Upper lobe of right lung (tissue), 1 donor: ENCODE measurements at places on chromosomes 7 and 10.
A peak's percentile ranks its signal among the peaks of the same experiment; 100 is the strongest.

GRCh38 chr7:47308808-47309207 lies 273.1 kb downstream of the TNS3 start:
- DNase-seq = no peak

DNA sequence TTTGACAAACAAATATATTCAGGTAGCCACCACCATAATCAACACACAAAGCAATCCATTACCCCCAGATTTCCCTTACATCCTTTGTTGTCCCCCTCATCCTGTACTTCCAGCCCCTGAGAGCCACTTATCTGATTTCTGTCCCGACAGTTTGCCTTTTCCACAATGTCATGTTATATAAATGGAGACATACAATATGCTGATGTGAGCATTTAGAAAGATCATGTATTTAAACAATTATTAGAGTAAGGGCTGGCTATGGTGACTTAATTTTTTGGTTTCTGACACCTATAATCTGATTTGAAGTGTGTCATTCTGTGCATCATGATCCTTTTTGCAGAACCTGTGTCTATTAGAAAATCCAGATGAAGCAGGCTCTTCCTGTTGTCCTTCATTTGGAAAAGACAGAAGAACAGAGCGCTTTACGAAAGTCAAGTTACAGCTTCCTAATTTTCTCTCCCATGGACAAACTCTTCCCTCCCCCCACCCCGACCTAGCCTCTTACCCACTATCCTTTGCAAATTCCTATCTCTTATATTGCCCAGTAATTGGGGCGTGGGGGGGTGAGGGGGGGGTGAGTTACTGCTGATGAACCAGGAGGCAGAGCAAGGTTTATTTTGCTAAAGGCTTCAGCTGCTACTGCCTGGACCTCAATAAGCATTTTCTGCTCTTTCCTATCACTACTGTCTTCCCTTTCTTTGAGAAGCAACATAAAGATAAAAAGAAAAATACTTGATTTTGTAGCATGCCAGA lies 252.4 kb upstream of the C7orf33 start:
- DNase-seq = no peak

GRCh38 chr7:35256256-35257175 lies 2.6 kb upstream of the TBX20 start:
- no peak for DNase-seq

DNA sequence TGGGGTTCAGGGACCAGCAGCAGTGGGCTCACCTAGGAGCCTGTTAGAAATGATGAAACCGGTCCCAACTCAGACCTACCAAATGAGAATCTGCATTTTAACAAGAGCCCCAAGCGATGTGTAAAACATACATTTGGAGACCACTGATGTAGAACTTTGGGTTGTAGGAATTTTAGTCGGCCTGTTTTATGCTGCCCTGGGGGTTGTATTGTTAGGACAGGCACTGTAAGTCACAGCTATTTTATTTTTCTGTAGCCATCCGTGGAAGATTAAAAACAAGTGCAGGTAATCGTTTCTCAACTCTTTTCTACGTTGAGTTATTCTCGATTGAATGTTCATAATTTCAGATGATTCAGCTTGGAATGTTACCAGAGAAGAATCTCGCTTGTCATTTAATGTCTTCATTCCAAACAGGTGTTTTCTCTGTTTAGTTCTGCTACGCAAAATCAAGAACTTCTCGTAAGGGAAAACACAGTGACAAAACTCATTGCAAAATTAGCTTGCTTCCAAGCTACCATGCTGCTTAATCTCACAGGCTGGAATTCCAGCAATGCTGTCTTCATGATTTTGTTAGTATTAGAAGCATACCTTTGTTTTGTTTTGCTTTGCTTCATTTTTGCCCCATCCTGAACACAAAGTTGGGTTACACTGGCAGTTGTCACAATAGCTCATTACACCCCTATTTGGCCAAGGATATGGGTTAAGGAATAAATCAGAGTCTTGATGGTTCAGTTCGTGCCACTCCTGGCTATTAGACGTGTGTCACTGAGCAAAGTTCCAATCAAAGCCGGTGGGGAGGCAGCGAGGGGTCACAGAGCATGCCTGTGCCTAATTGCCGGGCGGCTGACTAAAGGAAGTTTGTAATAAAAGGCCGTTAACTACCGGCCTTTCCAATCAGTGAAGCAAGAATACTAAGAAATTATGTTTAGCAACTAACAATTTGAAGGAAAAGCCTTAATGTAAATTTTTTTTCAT lies 676.9 kb downstream of the GATA3 start:
- no peak for DNase-seq

DNA sequence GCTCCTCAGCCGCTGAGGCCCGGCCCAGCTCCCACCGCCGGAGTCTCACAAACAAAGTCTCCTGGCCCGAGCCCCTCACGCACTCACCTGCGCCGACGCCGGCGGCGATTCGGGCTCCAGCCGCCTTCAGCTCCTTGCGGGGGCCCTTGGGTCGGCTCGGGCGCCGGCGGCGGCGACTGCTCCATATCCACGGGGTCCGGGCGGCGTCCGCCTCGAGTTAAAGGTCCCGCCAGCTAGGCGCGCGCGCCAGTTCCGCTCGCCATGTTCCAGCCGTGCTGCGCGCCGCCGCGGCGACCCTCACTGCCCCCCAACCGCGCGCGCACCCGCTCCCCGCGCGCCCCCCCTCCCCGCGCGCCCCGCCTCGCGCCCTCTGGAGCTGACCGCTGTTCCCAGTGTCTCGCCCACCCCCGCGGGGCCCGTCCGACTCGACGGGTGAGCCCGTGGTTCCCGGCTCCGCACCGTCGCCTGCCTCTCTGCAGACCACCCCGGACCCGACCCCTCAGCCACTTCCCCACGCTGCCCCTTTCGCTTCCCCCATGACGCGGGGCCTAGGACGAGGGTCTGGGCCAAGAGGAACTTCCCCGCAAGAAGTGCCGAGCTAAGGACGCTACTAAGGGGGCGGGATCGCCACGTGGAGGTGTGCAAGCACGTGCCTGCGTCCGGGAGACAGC lies 396.1 kb downstream of the ZNF33B start:
- no peak for DNase-seq

GRCh38 chr10:111079781-111080180 lies 3.0 kb downstream of the ADRA2A start:
- DNase-seq = no peak

DNA sequence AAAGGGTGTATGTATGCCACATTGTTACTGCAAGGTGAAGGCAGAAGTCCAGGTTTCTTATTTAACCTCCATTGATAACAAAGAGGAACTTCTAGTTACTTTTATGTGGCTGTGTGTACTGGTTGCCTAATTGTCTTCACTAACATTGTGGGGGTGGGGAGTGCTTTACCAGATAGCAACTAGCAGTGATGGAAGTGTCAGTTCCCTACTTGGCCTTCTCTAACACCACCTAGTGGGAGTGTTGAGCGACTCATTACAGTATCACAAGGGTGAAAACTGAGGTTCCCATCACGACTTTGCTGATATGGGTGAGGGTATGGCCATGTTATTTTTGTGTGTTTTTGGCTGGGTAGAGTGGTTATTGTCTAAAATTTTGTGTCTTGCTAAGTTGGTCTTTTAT lies 274.4 kb downstream of the THSD7A start:
- no peak for DNase-seq

DNA sequence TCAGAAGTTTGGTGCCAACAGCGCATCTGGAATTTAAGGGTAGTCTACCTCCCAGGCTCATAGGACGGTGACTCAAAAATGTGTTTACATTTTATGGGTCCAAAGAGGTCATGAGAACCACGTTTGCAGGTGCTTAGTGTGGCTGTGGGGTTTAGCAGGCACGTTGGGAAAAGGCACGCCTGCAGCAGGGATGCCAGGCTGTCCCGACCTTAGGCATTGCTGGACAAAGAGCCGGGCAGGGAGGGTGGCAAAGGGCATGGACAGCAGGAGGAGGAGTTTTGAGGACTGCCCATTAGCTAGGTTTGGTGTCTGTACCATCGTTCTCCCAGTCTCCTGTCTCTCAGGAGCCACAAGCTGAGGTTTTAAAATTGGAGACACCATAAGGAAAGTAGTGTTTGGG lies 104.4 kb downstream of the TRRAP start:
- peak; percentile 12 for DNase-seq

DNA sequence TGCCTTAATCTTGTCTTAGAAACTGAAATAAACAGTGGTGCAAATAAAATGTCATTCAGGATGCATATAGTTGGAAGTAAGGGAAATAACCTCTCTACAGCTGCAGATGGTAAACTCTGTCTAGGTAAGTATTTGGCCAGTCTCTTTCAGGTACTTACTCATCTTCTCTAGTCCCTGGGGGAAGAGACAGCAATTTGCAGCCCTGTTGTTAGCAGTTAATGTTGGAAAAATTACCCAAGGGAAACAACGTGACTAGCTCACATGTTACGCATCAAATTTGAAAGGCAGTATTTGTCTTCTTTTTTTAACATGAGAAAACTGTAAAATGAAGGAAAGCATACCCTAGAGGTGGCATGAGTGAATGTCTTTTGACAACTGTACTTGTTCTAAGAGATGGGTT lies 3.2 kb upstream of the HUS1 start:
- DNase-seq = no peak

DNA sequence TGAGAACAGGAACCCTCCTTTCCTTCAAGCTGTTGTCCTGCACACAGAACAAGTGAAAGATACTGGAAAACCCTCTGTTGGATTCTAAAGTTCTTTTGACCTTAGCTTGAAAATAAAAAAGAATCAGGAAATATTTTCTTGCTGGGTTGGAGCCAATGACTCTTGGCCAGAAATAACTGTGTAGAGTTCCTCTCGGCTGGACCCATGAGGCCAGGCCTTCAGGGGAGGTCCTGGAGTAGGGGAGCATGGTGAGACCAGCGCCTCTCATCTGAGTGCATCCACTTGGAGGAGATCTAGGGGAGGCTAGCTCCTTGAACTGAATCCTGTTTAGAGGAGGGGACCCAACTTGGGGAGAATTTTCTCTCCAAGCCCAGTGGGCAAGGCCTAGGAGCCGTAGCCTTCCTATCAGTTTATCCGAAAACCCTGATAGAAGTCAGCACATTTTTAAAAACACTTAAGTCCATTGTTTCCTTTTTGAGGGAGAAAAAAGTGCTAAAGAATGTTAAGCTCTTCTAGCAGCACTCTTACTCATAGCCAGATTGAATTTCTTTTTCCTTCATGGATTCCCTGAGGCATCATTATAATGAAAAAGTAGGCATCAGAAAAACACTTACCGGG lies 635.7 kb upstream of the ANKRD30A start:
- DNase-seq = no peak

GRCh38 chr7:31488562-31489203 lies 25.2 kb upstream of the ITPRID1 start:
- peak; percentile 75 for DNase-seq

GRCh38 chr10:93076871-93077270 lies 3.2 kb downstream of the CYP26A1 start:
- no peak for DNase-seq

- DNase-seq = no peak
These were observed 1.3 kb upstream of the NMT2 start for GRCh38 chr10:15169555-15170401.

GRCh38 chr10:86290933-86291615 lies 75.5 kb downstream of the GRID1 start:
- peak; percentile 42 for DNase-seq

- DNase-seq = peak; percentile 57
These were observed 11.5 kb downstream of the FOXL3 start for GRCh38 chr7:301291-302053.

DNA sequence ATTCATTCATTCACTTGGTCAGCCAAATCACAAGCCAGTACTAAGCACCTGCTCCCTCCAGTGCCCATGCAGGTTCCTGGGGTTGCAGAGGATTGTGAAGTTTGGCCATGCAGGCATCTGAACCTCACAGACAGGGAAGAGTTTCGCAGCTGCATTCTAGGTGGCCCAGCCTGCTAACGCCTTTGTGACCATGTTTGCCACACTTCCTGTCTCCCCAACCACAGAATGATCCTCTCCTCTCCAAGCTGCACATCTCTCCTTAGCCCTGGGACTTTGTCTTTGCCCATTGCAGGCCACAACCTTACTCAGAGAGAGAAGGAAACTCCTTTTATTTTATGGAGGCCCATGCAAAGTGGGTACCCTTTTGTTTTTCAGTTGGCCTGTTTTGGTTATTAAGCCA lies 31.8 kb downstream of the EPDR1 start:
- no peak for DNase-seq

- DNase-seq = no peak
These were observed 68.7 kb upstream of the C10orf120 start for GRCh38 chr10:122768389-122768745.

DNA sequence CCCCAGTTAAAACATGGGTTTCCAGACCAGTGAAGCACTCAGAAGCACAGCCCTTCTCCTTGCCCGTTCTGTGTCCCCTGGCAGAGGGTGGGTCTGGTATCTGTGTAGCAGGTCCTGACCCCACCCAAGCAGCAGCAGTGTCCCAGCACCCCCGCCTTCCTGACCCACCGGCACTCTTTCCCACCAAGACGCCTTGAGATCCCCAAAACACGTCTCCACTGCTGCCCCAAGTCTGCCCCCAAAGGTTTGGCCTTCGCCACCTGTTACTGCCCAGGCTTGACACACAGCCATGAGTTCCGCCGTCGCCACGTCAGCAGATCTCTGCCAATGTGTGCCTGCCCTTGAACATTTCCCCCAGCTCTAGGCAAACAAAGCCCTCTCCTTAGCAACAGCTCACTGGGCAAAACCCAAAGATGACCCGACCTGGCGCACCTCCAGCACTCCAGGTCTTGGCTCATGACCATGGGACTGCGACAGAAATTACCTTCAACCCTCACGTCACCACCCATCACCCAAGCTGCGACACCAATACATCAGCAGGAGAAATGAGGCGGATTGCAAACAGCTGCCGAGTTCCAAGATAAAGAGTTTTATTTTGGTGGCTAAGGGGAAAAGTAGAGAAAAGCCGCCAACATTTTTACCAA lies 75.6 kb downstream of the CTBP2 start:
- DNase-seq = peak; percentile 62
